ENCODE measurements at places on chromosomes 6 and 20.

DNA sequence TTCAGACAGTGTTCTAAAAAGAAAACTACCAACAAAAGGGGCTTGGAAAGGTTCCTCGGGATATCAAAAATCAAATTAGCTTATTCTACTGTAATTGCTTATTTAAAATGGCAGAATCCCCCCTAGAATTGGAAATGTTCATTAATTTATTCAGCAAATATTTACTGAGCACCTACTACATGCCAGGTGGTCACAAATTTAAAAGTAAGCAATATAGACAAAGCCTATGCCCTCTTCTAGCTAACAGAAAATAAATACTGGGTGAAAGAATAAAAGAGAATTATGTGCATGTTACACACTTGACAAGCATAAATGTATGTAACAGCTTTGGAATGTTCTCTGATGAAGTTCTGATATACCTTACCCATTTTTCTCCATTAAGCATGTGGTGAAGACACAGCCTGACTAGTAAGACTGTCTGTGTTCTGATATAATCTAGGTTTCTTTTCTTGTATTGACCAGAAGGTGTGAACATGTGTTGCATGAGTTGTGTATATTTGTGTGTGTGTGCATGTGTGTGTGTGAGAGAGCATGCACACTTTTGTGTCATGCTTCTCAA is 606.7 kb upstream of the CITED2 start:
- H3K4me1 ChIP-seq = peaks cover 45% of the 10 kb centered on the region
- H3K27me3 ChIP-seq = no peaks in the 10 kb centered on the region
- H3K27ac ChIP-seq = peak overlapping the region; percentile 78
- no peak overlapping the region for H3K4me3 ChIP-seq
- no peak for DNase-seq
- H3K36me3 ChIP-seq = no peaks in the 10 kb centered on the region

- no peak overlapping the region for H3K27ac ChIP-seq
- no peaks in the 10 kb centered on the region for H3K36me3 ChIP-seq
- no peaks in the 10 kb centered on the region for H3K4me1 ChIP-seq
- H3K4me3 ChIP-seq = no peak overlapping the region
- no peak for DNase-seq
- no peaks in the 10 kb centered on the region for H3K27me3 ChIP-seq
These were observed 94.7 kb upstream of the NXT1 start for GRCh38 chr20:23255716-23256385.

DNA sequence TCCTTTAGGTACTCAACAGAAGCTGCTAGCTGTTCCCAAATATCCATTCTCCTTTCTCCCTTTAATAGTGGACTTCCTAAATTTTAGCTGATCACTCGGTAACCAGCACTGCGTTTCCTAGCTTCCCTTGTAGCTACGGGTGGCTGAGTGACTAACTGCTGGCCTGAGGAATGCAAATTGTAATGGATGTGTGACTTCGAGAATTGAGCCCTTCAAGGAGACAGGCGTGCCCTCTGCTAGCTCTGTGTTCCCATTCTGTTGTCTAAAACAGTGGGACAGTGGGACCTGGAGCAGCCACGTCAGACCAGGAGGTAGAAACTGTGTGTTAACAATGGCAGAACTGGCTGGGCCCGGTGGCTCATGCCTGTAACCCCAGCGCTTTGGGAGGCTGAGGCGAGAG is 56.5 kb downstream of the SCML4 start:
- H3K4me1 ChIP-seq = no peaks in the 10 kb centered on the region
- H3K4me3 ChIP-seq = no peak overlapping the region
- H3K27ac ChIP-seq = no peak overlapping the region
- no peaks in the 10 kb centered on the region for H3K27me3 ChIP-seq
- H3K36me3 ChIP-seq = no peaks in the 10 kb centered on the region

DNA sequence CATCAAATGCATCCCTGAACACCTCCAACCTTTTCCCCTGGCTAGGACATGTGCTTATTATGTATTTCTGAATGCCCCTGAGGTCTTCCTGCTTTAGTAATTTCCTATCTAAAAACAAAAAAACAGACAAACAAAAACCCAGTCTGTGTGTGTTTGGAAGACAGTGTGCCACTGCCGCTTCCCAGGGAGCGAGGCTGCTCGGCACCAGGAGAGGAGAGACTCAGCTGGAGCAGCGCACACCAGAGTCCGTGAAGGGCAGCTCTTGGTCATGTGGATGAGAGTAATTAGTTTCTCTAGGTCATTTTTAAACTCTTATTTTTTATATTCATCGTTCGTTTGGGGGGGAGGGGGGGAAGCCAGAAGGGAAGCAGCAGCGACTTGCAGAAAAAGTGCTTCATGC is 10.0 kb upstream of the ANKRD60 start:
- H3K36me3 ChIP-seq = peaks cover 9% of the 10 kb centered on the region
- no peak for DNase-seq
- H3K27ac ChIP-seq = no peak overlapping the region
- no peaks in the 10 kb centered on the region for H3K27me3 ChIP-seq
- H3K4me3 ChIP-seq = no peak overlapping the region
- peaks cover 6% of the 10 kb centered on the region for H3K4me1 ChIP-seq

- H3K36me3 ChIP-seq = no peaks in the 10 kb centered on the region
- no peak overlapping the region for H3K27ac ChIP-seq
- no peaks in the 10 kb centered on the region for H3K27me3 ChIP-seq
- H3K4me3 ChIP-seq = no peak overlapping the region
- H3K4me1 ChIP-seq = peaks cover 19% of the 10 kb centered on the region
- DNase-seq = no peak
These were observed 54.9 kb downstream of the TENT5A start for GRCh38 chr6:81697559-81697958.

- H3K27ac ChIP-seq = no peak overlapping the region
- H3K4me3 ChIP-seq = no peak overlapping the region
- no peaks in the 10 kb centered on the region for H3K4me1 ChIP-seq
- H3K36me3 ChIP-seq = no peaks in the 10 kb centered on the region
- no peaks in the 10 kb centered on the region for H3K27me3 ChIP-seq
- no peak for DNase-seq
These were observed 96.1 kb downstream of the NUS1 start for GRCh38 chr6:117771403-117771802.

DNA sequence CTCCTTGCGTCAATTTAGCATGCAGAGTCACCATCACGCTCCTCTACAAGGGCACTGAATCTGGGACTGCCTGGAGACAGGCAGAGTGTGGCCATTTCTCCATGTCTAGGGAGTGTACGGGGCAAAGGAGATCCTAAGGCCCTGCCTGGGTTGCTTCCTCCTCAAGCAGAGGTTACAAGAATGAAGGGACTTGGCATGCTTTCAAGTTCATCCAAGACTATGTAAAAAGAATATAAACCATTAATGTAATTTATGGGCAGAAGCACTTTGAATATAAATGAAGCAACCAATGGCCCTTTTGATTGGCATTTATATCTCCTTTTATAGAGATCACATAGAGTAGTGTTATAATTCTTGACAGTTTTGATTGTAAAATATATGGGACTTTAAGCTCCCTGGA is 137.5 kb downstream of the BTBD3 start:
- H3K36me3 ChIP-seq = no peaks in the 10 kb centered on the region
- no peaks in the 10 kb centered on the region for H3K27me3 ChIP-seq
- H3K4me3 ChIP-seq = no peak overlapping the region

- no peaks in the 10 kb centered on the region for H3K27me3 ChIP-seq
- no peak overlapping the region for H3K27ac ChIP-seq
- H3K4me1 ChIP-seq = no peaks in the 10 kb centered on the region
- H3K36me3 ChIP-seq = no peaks in the 10 kb centered on the region
- no peak for DNase-seq
These were observed 642.1 kb downstream of the EPHA7 start for GRCh38 chr6:92777146-92777740.

GRCh38 chr6:160116411-160116810 is 5.2 kb upstream of the SLC22A1 start:
- no peak overlapping the region for H3K4me3 ChIP-seq
- no peaks in the 10 kb centered on the region for H3K27me3 ChIP-seq
- H3K36me3 ChIP-seq = no peaks in the 10 kb centered on the region
- H3K4me1 ChIP-seq = no peaks in the 10 kb centered on the region
- no peak overlapping the region for H3K27ac ChIP-seq

DNA sequence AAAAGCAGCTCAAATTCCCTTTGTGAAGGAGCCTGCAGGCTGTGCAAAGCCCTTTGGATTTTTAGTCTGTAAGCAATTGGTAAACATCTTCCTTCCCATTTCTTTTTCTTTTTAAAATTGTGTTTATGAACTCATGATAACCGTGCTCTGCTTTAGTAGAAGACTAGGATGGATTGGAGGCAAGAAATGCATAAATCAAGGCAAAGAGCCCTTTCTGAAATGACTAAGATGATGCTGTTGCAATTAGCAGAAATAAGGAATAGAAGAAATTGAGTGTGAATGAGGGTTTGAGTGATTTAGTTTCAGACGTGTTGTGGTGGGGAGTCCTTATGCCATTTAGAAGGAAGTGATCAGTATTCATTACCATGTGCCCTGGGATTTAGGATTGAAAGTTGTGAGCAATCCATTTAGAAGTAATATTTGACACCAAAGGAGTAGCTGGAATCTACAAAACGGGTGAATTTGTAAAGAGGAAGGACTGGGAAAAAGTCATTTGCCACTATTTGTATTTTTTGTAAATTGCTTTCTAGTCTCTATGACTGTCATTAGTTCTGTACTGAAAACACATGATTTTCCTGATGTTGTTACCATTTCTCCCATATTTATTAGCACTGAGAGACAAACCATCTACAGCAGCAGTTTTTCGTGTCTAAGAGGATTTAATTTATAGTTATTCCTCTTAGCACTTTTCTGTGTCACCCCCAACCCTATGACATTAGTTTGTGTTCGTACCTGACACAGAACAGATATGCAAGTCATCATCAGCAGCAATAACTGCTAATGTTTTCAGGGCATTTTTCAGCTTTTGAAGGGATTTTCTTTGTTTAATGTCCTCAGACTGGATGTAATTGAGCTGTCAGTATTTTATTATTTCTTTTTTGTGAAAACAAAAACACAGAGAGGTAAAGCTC is 265.0 kb downstream of the UTRN start:
- H3K27me3 ChIP-seq = no peaks in the 10 kb centered on the region
- H3K4me1 ChIP-seq = no peaks in the 10 kb centered on the region
- no peak overlapping the region for H3K27ac ChIP-seq
- H3K36me3 ChIP-seq = no peaks in the 10 kb centered on the region

DNA sequence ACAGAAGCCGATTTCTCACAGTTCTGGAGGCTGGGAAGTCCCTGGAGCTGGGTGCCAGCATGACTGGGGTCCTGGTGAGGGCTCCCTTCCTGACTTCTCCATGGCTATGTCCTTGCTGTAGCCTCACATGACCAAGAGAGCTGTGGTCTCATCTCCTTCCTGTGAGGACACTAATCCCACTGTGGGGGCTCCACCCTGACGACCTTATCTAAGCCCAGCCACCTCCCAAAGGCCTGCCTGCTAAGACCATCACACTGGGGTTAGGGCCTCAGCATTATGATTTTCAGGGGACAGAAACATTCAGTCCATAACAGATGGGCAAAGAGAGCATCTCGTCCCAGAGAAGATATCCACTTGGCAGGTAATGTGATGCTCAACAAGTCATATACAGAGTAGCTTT is 16.8 kb downstream of the RPP40 start:
- no peaks in the 10 kb centered on the region for H3K4me1 ChIP-seq
- no peak for DNase-seq
- no peaks in the 10 kb centered on the region for H3K27me3 ChIP-seq
- no peak overlapping the region for H3K27ac ChIP-seq
- H3K36me3 ChIP-seq = no peaks in the 10 kb centered on the region

- H3K4me3 ChIP-seq = no peak overlapping the region
- DNase-seq = no peak
- H3K36me3 ChIP-seq = no peaks in the 10 kb centered on the region
- H3K4me1 ChIP-seq = no peaks in the 10 kb centered on the region
- H3K27ac ChIP-seq = no peak overlapping the region
These were observed 92.4 kb upstream of the TGM3 start for GRCh38 chr20:2203436-2203835.

- no peaks in the 10 kb centered on the region for H3K36me3 ChIP-seq
- no peak overlapping the region for H3K27ac ChIP-seq
- no peak overlapping the region for H3K4me3 ChIP-seq
- no peaks in the 10 kb centered on the region for H3K4me1 ChIP-seq
These were observed 634.7 kb downstream of the GRIK2 start for GRCh38 chr6:102028176-102028575.

GRCh38 chr20:3446779-3447178 is 24.0 kb upstream of the ATRN start:
- H3K4me3 ChIP-seq = no peak overlapping the region
- DNase-seq = no peak
- no peaks in the 10 kb centered on the region for H3K4me1 ChIP-seq
- H3K27me3 ChIP-seq = no peaks in the 10 kb centered on the region
- no peaks in the 10 kb centered on the region for H3K36me3 ChIP-seq

DNA sequence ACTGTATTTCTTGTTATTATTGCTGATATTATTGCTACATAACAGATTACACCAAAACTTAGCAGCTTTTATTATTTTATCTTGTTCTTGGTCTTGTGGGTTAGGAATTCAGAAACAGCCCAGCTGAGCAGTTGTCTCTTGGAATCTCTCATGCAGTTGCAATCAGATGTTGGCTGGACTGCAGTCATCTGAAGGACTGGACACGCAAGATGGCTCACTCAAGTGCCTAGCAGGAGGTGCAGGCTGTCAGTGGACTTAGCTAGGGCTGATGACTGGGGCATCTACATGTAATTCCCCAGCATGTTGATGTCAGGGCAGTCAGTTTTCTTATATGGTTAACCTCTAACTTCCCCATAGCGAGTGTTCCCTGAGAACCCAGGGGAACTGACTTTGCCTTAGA is 128.6 kb upstream of the PLCB4 start:
- DNase-seq = no peak
- H3K4me1 ChIP-seq = no peaks in the 10 kb centered on the region
- H3K4me3 ChIP-seq = no peak overlapping the region
- no peak overlapping the region for H3K27ac ChIP-seq
- no peaks in the 10 kb centered on the region for H3K36me3 ChIP-seq

DNA sequence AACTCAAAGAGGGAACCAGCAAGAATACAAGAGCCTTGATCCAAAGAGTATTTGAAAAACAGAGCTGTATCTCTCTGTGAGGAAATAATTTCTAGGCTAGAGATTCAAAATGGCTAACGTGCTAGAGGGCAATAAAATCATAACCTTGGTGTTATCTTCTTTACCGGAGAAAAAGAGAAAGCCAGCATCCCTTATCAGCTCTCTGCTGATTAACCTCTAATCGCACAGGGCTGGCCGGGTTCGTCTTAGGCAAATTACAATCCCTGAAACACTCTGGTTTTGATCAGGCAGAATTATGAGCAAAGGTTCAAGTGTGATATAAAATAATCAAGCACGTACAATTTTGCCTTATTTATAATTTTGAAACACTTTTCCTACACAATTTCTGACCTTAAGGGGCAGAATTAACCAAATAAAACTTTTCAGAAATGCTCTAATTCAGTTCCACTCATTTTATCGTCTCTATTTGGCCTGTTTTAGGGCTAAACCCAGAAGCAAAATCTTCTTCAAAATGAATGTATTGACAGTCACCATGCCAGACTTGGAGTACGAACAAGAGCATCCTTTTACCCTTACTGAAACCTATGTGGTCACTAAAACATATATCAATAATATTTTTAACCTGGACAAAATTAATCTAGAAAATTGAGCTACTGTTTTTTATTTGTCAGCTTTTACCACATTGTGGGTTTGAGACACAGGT is 13.7 kb downstream of the PSMB9 start:
- no peak for DNase-seq
- H3K27ac ChIP-seq = no peak overlapping the region
- H3K36me3 ChIP-seq = no peaks in the 10 kb centered on the region
- H3K27me3 ChIP-seq = no peaks in the 10 kb centered on the region
- H3K4me1 ChIP-seq = no peaks in the 10 kb centered on the region

- H3K27ac ChIP-seq = no peak overlapping the region
- DNase-seq = no peak
- H3K36me3 ChIP-seq = no peaks in the 10 kb centered on the region
- H3K4me3 ChIP-seq = no peak overlapping the region
- no peaks in the 10 kb centered on the region for H3K4me1 ChIP-seq
These were observed 116.0 kb upstream of the JARID2 start for GRCh38 chr6:15129887-15130286.

Data from sigmoid colon (tissue), 7 donors.